ENCODE measurements at places on chromosomes 7 and 10.
A peak's percentile ranks its signal among the peaks of the same experiment; 100 is the strongest.

- no peak for DNase-seq
Observed at GRCh38 chr10:35015843-35016408, 74.2 kb downstream of the CUL2 start.

DNA sequence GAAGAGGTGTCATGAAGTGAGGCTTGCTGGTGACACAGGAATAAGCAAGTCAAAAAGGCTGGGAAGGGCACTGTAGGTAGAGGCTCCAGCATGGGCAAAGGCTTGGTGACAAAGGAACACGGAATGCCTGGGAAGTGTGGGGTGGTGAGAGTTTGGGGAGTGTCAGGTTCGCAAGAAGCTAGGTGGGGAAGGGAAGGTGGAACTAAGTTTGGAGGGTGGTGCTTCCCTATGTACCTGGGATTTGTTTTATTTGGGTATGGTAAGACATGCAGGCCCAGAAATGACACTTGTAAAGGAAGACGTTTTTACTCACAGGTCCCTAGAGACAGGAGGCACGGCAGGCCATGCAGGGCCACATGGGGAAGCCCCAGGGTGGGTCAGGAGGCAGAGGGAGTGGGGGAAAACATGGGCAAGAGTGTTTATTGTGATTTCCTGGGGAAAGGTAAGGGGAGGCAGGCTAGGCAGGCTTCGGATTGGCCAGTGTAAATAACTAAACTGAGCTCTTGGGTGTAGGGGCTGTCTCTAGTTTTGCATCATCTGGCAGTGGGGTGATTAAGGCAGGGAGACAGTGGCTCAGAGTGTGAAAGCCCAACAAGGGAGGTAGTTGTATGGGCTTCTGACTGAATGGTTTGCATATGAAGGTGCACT is 52.1 kb downstream of the SH2D4B start:
- no peak for DNase-seq

- no peak for DNase-seq
Observed at GRCh38 chr7:43395351-43395750, 187.6 kb upstream of the STK17A start.

- DNase-seq: no peak
Observed at GRCh38 chr7:34165927-34166550, 260.7 kb downstream of the BMPER start.

DNA sequence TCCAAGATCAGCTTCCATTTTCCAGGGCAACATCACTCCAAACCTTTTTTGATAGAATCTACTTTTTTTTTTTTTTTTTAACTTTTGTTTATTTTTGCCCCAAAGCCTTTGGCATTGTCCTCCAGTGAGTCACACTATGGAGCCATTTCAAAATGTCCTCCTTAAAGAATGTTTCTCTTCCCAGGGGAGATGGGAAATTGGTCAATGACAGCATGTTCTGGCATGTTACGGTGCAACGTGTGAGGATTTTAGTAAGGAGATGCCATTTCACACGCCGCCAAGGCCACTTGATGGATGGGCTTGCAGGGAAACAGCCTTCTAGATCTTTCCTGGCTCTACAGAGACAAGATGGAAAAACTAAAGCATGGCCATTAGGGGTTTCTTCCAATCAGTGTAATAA is 30.7 kb upstream of the TRIL start:
- no peak for DNase-seq

GRCh38 chr7:140475747-140476333 is 3.5 kb downstream of the MKRN1 start:
- DNase-seq: peak; percentile 37

GRCh38 chr7:925601-926000 is 28.9 kb downstream of the ADAP1 start:
- DNase-seq: no peak

- no peak for DNase-seq
Observed at GRCh38 chr7:24932815-24933214, 47.2 kb downstream of the OSBPL3 start.

GRCh38 chr10:103545366-103545765 is 51.9 kb downstream of the NEURL1 start:
- no peak for DNase-seq

DNA sequence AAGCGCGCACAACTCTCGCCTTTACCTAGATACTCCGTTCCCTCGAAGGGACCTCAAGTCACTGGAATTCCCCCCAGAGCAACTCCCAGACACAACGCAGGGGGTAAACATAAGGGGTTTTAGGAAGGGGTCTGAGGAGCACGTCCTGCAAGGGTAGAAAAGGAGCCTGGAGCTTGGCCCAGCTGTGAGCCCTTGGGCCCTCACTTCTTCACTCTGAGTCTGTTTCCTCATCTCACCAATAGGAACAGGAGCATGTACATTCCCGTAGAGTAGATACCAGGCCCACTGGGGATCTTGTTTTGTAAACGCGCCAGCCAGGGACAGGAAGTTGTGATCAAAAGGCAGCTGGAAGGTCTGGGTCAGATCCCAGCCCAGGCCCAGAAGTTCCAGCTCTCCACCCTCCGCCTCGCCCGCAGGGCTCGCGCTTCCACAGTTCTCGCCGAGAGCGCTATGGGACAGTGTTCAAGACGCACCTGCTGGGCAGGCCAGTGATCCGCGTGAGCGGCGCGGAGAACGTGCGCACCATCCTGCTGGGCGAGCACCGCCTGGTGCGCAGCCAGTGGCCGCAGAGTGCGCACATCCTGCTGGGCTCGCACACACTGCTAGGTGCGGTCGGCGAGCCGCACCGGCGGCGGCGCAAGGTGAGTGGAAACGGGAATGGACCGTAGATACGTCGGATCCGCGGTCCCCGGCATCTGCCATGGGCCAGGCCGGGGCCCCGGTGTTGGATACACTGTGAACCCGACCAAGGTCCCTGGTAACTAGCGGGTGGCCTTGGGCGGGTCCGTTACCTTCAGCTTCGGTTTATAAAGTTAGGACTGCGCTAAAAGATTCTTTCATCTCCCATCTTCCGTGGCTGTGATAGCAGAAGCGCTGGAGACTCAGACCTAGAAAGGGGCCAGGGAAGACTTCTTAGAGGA is 1.3 kb downstream of the CYP26C1 start:
- no peak for DNase-seq

- DNase-seq: no peak
Observed at GRCh38 chr7:22543169-22543568, 43.2 kb upstream of the STEAP1B start.

GRCh38 chr7:130222-130572 is 62.2 kb upstream of the FAM20C start:
- DNase-seq: no peak

- no peak for DNase-seq
Observed at GRCh38 chr7:44762300-44762699, 13.7 kb downstream of the ZMIZ2 start.

- DNase-seq: peak; percentile 94
Observed at GRCh38 chr10:97179731-97180362, 5.9 kb downstream of the SLIT1 start.

DNA sequence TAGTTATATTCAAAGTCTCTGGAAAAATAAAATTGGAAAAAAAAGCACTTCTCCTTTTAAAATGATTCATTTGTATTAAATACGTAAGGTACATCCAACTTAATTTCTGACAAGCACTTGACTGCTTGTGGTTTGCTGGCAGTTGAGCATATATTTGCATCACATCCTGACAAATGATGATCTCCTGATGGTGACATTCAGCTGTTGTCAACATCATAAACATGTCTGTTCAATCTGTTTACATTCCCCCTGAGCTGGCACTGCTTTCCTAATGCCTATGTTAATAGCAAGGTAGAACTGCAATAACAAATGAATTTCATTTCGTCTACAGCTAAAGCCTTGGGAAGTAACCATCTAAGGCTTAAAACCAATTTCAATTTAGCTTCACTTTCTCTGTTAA is 24.4 kb downstream of the TSPAN12 start:
- no peak for DNase-seq

DNA sequence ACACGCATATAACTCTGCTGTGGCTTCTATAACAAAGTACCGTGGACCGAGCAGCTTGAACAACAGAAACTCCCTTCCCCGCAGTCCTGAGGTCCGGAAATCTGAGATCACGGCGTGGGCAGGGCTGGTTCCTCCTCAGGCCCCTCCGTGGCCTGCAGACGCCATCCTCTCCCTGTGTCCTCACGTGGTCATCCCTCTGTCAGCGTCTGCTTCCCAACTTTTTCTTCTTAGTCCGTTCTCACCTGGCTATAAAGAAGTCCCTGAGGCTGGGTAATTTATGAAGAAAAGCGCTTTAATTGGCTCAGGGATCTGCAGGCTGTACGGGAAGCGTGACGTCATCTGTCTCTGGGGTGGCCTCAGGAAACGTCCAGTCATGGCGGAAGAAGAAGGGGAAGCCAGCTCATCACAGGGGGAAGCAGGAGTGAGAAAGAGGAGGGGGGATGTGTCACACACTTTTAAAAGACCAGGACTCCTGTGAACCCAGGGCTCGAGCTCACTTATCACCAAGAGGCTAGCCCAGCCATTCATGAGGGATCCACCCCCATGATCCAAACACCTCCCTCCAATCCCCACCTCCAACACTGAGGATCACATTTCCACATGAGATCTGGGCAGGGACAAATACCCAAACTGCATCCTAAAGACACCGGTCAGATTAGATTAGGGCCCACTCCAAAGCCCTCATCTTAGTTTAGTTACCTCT is 91.2 kb upstream of the INSIG1 start:
- no peak for DNase-seq

DNA sequence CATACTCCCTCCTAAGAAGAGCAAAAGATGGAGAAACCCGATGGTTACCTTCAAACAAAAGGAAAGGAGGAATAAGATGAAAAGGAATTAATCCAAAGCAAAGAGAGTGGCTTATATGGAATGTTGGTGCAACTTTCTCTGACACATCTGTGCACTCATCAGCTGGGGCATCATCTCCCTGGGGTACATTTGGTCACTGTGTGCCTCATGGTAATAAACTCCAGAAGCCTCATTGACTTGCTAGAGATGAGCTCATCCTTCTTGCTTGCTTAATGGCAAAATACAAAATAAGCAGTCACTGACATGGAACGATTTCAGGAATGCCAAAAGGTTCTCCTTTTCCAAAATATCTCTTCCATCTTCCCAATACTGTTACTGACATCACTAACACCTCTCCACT is 22.5 kb downstream of the CAV1 start:
- no peak for DNase-seq

- no peak for DNase-seq
Observed at GRCh38 chr7:88169717-88170320, 50.0 kb downstream of the SRI start.

DNA sequence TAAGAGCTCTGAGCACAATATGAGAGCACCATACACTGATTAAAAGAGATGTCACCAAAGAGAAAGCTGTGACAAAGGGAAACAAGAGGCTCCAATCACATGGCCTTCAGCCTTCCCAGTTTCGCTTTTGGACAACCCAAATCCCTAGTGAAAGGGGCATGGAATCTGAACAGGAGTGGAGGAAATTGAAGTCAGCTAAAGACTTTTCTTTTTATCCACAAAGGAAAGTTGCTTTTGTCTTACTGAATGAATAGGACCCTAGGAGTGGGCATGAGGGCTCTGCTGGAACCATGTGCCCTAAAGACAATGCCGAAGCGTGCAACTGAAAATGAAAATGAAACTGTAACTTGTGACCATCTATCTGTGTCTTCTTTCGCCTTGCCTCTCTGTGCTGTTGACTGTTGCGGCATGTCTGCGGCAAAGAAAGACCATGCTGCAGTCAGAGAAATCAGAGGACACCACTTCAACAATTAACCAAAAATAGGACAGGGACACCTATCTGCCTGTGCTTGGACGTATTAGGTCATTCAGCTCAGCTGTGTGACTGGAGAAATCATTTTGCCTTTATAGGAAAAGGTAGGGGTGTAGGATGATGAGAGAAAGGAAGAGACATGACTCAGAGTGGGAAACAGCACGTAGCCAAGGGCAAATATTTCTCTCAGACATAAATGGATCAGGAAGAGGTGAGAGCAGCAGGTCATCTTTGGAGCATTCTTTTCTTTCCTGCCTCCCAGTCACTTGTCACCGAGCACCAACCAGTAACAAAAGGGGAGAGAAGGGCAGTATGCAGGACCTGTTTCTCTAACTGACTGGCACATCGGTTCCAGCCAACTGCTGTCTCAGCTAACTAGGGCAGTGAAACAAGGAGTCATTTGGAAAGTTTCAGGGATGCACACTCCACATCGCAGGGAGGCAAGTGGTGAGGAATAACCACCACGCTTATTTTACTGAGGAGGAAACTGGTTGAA is 12.3 kb downstream of the CAV2 start:
- DNase-seq: no peak

DNA sequence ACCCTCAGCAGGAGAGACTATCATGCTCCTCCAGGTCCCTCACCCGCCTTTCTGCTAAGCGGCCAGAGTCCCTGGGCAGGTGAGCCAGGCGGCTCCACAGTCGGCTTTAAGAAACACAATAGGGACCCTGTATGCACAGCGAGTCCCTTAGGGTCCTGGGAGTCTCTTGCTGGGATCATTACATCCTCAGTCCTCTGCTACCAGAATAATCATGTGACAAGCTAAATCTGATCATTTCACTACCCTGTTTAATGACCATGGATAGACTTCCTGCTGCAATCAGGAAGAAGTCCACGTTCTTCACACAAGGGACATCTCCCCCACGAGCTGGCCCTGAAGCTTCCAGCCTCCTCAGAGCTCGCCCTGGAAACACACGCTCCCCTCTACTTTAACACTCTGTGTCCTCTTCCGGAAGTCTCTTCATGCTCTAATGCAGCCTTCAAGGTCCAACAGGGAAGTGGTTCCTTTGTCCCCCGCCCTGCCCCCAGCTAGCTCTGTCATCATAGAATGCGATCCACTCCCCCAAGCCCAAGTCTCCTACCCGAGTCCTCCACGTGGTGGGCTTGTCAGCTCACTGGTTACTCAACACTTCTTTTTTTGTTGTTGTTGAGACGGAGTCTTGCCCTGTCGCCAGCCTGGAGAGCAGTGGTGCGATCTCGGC is 101.5 kb downstream of the RNF216 start:
- DNase-seq: no peak

- DNase-seq: no peak
Observed at GRCh38 chr7:143408686-143409561, at the start of gene EPHA1. TSS of gene EPHA1 (minus strand) at chr7:143408856. CDS start at chr7:143408805, 51 bp downstream.

GRCh38 chr7:22771194-22771871 is 44.3 kb downstream of the IL6 start:
- DNase-seq: no peak

All from WERI-Rb-1 (cell line).